ENCODE measurements at places on chromosomes 1 and 21. TPM values are rescaled to one million over a fixed set of nuclear protein-coding genes. Genes with fewer than 3 reads are reported as not detected.

DNA sequence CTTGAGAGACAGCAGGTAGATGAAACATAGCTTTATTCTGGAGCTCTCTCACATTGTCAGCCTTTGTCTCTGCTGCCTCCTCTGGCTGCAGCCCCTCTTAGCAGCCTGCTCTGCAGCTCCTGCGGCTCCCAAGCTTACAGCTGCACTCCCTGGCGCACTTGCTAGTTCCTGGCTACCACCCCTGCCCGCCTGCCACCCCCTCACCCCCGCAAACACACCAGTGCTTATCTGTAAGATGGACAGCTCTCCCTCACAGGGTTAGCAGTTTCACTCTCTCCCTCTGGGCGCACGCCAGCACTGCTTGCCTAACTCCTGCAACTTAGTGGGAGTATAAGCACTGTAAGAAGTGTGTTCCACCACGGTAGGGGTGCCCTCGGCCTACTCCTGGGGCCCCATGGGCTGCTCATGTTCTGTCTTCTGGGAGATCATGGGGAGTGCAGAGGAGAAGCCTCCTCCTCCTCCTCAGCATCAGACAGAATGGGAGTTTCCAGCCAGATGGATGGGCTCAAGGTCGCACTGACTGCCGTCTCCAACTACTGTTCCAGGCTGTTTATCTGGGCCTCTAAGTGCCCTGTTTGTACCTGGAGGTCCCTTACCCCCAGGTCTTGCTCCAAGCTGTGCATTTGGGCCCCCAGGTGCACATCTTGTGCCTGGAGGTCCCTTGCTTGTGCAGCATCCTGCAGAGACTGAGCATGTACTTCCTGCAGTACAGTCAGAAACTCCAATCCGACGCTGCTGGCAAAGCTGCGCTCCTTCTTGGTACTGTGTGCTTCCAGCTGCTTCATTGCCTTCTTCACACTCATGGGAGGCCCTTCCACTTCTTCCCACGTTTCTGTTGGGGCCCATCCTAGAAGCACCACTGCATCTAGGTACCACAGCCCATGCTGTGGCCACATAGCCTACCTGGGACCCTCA is 1388.1 kb downstream of the AMY1C start:
- peak; percentile 12 for DNase-seq

DNA sequence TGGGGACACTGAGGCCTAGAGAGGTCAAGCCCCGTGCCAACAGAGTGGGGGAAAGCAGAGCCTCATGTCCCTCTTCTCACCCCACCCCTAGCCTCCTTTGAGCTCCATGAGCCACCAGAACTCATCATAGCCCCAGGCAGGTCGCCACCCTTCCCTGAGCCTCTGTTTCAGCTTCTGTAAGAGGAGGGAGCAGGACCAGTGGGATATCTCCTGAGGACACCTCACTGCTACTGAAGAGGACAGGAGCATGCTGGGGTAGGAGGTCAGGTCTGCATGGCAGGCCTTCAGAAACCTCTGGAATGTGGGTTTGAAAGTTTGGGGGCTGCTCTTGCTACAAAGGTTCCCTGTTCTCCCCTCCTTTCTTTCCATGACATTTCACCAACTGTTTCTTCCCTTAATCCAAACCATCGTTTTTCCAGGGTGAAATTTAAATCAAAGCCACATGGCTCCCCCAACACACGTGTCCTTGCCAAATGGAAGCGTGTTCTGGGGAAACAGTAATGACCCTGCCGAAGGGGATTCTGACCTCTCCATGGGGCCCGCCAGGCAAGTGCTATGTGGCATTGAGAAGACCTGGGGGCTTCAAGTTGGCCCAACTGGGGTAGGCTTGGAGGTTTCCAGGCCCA is 88.1 kb upstream of the RUNX3 start:
- peak; percentile 41 for DNase-seq

- no peak for DNase-seq
These were observed 19.7 kb upstream of the FASLG start for GRCh38 chr1:172638885-172639831.

DNA sequence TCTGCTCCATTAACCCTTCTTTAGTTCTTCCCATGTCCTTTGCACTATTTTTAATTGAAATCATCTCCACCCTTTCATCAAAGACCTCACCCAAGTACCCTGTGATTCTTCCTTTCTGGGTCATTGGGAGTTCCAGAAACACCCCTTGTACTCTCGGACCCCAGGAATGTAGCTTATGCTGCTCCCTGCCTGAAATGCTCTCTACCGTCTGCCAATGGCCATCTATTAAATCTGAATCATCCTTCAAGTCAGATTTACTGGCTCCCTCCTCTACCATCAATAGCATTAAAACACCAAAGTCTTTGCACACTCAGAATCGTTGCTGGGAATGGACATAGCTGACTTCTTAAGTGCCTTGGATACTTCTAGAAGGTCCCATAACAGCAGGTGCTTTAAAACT is 73.2 kb upstream of the GADD45A start:
- no peak for DNase-seq

DNA sequence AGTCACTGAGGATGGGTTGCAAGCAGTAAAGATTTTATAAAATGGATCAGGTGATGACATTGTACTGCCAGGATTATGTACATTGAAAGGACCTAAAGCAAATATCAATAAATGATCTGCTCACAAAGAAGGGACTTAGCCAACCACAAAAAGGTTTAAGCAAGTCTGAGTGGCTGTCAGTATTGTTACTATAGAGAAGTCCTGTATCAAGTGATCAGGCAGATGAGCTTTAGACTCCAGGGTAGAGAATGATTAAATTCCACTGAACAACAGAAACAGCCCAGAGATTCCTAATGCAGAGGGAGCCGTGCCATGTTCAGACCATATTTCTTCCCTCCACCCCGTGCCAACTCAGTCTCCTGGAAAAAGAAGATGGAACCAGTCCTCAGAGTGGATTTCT is 138.9 kb downstream of the SETD4 start:
- no peak for DNase-seq

GRCh38 chr1:19210772-19211549 is 895 bp upstream of the UBR4 start:
- DNase-seq: peak; percentile 39

DNA sequence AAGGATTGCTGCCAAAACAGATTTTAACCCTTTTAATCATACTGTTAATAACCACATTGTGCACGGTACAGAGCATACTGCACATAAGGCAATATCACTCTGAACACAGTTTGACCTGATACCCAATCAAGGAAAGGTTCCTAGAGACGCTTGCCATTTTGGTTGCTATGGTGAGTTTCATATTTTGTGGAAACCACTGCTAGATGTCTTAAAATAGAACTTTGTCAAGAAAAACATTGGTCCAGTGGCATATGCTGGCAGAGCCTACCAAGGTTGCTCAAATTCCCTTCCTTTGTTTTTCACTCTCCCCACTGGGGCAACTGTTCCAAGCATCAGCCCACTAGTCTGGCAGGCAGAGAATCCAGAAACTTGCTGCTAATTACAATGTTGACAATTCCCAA is 114.8 kb upstream of the DPYD start:
- DNase-seq: no peak

DNA sequence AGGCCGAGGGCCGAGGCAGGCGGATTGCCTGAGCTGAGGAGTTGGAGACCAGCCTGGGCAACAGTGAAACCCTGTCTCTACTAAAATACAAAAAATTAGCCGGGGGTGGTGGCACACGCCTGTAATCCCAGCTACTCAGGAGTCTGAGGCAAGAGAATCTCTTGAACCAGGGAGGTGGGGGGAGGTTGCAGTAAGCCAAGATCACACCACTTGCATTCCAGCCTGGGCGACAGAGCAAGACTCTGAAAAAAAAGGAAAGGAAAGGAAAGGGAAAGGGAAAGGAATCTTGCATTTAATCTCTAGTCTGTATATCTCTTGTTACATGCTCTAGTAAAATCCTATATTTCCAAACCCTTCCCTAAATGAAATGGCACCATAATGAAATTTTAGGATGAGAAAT is 328.3 kb upstream of the ADGRL2 start:
- no peak for DNase-seq

- peak; percentile 32 for DNase-seq
These were observed 734 bp downstream of the MED18 start for GRCh38 chr1:28329395-28330153.

GRCh38 chr1:77164434-77164944 is 54.7 kb downstream of the PIGK start:
- DNase-seq: no peak

Gene RIPPLY3
- polyA plus RNA-seq: 0.09 TPM

Gene SLC9C2
- not detected for polyA plus RNA-seq

Gene CD160
- 0.88 TPM for polyA plus RNA-seq

Gene NHLH1
- 0.72 TPM for polyA plus RNA-seq

Gene ADAMTS5
- polyA plus RNA-seq: 11.3 TPM

Gene FAM151A
- polyA plus RNA-seq: 0.60 TPM

Gene BRINP3
- polyA plus RNA-seq: 11.1 TPM

Gene LCE3D
- not detected for polyA plus RNA-seq

Gene SLC2A5
- polyA plus RNA-seq: 7.9 TPM

Gene ST6GALNAC3
- polyA plus RNA-seq: 3.6 TPM

Gene MROH9
- polyA plus RNA-seq: 0.08 TPM
